ENCODE measurements at places on chromosomes 11 and 22. TPM values are rescaled to one million over a fixed set of nuclear protein-coding genes. Genes with fewer than 3 reads are reported as not detected.

DNA sequence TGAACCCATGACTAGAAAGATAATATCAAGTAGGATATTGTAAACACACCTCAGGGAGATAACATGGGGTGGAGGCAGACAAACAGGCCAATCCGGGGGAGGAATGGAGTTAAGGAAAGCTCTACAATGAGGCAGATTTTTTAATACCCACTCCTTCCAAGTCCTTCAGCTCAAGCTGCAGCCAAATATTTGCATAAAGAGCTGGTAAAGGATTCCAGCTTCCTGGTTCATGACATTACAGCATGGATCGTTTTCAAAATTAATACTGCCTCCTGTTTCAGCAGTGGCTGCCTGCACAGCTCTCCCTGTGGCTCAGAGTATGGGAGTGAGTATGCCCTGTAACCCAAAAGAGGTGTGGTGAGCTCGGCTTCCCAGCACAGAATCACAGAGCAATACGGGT lies 5.1 kb downstream of the POU2AF3 start:
- H3K4me1 ChIP-seq: peaks cover under 1% of the 10 kb centered on the region
- no peak overlapping the region for H3K27ac ChIP-seq
- H3K4me3 ChIP-seq: no peak overlapping the region
- H3K27me3 ChIP-seq: peaks cover 62% of the 10 kb centered on the region
- no peak for DNase-seq

GRCh38 chr11:59426361-59427067 lies at the start of gene OR5A2:
Gene OR5A2 (minus strand): TSS chr11:59426413. CDS start chr11:59422953, 3,460 bp downstream.
- no peak within 1 kb of the TSS for H3K4me3 ChIP-seq
- no peak for DNase-seq
- no peaks in the 10 kb centered on the region for H3K4me1 ChIP-seq
- H3K36me3 ChIP-seq: no peaks in the 10 kb centered on the region
- H3K27me3 ChIP-seq: peaks cover 5% of the 10 kb centered on the region

DNA sequence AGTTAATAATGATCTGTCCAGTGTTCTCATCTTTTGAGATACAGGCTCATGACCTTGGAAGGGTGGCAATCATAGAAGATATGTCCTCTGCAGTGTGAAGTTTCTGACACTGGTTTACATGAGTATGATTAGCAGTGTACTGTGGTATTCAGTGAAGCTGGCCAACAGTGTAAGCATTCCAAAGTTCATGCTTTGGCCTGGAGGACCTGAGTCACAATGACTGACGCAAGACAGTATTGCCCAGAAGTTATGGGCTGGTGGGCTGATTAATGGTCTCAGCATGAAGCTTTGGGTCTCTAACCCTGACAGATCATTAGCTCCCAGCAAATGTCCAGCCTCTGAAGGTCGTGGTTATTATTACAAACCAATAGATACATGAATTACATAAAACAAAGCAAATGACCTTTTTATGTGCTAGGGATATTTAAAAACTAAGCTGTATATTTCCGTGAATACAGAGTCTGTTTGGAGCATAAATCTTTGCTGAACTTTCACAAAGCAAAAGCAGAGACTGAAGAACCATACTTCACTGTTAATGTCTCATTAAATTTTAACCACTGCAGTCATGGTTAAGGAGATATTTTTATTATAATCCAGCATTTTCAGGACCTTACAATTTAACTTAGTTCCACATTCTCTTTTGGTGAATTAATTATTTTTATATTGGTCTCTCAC lies 28.3 kb upstream of the USP47 start:
- H3K36me3 ChIP-seq: no peaks in the 10 kb centered on the region
- no peak for DNase-seq
- no peak overlapping the region for H3K4me3 ChIP-seq
- no peak overlapping the region for H3K27ac ChIP-seq
- H3K27me3 ChIP-seq: peaks cover 17% of the 10 kb centered on the region

DNA sequence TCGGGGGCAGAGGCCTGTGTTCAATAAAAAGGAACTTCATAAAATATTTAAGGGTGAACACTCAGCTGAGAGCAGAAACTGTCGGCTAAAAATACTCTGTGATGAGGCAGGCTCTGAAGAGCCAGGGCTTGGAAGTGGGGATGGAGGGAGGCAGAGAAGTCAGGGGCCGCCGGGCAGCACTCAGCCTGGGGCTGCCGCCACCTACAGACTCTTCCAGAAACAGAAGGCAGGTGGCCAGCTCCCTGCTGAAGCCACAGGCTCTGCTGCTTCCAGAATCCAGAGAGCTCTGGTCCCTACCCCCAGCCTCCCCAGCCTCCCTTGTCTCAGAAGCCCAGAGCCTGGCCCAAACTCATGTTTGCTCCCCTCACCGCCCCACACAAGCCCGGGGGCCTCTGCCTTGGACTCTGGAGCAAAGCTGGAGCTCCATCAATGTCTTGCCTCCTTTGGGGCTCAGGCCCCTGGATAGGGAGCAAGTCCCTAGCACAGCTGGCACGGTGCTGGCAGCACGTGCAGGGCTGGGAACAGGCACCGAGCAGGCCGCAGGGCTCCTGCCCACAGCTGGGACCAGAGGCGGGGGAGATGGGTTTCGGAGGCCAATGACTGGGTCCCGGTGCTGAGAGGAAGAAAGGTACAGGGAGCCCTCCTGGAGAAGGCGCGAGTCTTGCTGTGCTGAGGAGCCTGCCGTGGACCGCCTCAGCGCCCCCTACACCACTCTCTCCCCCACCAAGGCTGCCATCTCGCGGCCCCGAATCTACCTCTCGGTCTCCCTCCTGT lies 8.2 kb downstream of the LRFN4 start:
- no peak overlapping the region for H3K27ac ChIP-seq
- no peak for DNase-seq
- H3K4me1 ChIP-seq: peaks cover 13% of the 10 kb centered on the region
- H3K36me3 ChIP-seq: no peaks in the 10 kb centered on the region
- no peak overlapping the region for H3K4me3 ChIP-seq

GRCh38 chr11:92154611-92155010 lies 70.0 kb upstream of the FAT3 start:
- no peak overlapping the region for H3K4me3 ChIP-seq
- H3K27me3 ChIP-seq: no peaks in the 10 kb centered on the region
- H3K36me3 ChIP-seq: no peaks in the 10 kb centered on the region

GRCh38 chr11:122578171-122578825 lies 77.2 kb upstream of the UBASH3B start:
- H3K27ac ChIP-seq: no peak overlapping the region
- DNase-seq: no peak
- H3K4me3 ChIP-seq: no peak overlapping the region

DNA sequence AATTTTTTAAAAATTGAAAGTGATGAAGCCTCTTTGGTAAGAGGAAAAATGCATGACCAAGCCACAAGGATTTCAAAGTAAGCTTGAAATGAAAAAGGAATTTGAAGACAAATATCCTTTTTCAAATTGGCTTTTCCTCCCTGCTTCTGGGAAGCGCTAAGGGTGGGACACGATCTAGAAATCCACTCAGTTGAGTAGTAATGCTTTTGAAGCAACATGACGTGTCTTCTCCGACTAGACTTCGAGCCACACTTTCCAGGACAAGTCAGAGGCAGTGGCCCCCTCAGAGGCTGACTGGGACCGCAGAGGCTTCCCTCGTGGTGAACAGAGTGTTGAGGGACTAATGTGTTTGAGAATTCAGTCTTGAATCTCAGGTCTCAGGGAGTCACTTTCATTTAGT lies 39.8 kb downstream of the KREMEN1 start:
- no peak for DNase-seq
- peaks cover 3% of the 10 kb centered on the region for H3K4me1 ChIP-seq
- H3K36me3 ChIP-seq: no peaks in the 10 kb centered on the region
- no peak overlapping the region for H3K27ac ChIP-seq
- H3K4me3 ChIP-seq: no peak overlapping the region

GRCh38 chr22:17990147-17990546 lies 34.2 kb downstream of the MICAL3 start:
- no peaks in the 10 kb centered on the region for H3K27me3 ChIP-seq
- no peak overlapping the region for H3K27ac ChIP-seq
- no peak overlapping the region for H3K4me3 ChIP-seq
- peaks cover 12% of the 10 kb centered on the region for H3K4me1 ChIP-seq
- no peaks in the 10 kb centered on the region for H3K36me3 ChIP-seq

GRCh38 chr11:119115484-119116234 lies 5.7 kb upstream of the HINFP start:
- DNase-seq: no peak
- peaks cover 59% of the 10 kb centered on the region for H3K36me3 ChIP-seq
- H3K4me3 ChIP-seq: peak overlapping the region; percentile 73
- no peaks in the 10 kb centered on the region for H3K27me3 ChIP-seq

- H3K27ac ChIP-seq: no peak overlapping the region
- DNase-seq: no peak
- H3K27me3 ChIP-seq: no peaks in the 10 kb centered on the region
- H3K4me1 ChIP-seq: peaks cover 7% of the 10 kb centered on the region
- H3K4me3 ChIP-seq: no peak overlapping the region
These were observed 11.9 kb downstream of the HIPK3 start for GRCh38 chr11:33268945-33269540.

DNA sequence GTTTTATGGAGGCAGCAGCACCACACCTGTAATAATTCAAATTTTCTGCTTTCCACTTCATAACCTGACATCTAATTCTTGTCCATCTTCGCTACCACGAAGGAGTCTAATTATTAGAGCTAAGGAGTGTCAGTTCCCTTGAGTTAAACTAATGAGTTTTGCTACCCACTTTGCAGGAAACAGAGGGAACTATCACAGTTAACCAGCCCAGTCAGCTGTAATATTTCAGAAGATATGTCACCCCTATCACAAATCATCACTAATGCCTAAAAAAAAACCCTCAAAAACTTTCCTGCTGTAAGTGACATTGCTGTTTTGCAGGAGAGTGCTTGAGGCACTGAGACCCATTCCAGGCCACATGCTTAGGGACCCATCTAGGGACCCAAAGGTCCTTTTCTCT lies 8.4 kb downstream of the TECTA start:
- no peak for DNase-seq
- no peak overlapping the region for H3K27ac ChIP-seq
- H3K4me3 ChIP-seq: no peak overlapping the region
- H3K36me3 ChIP-seq: no peaks in the 10 kb centered on the region
- no peaks in the 10 kb centered on the region for H3K4me1 ChIP-seq
- H3K27me3 ChIP-seq: peaks cover 18% of the 10 kb centered on the region

GRCh38 chr22:49070501-49070900 lies 757.2 kb downstream of the BRD1 start:
- peaks cover 4% of the 10 kb centered on the region for H3K27me3 ChIP-seq
- H3K4me1 ChIP-seq: no peaks in the 10 kb centered on the region
- H3K4me3 ChIP-seq: no peak overlapping the region
- no peak overlapping the region for H3K27ac ChIP-seq
- no peak for DNase-seq

DNA sequence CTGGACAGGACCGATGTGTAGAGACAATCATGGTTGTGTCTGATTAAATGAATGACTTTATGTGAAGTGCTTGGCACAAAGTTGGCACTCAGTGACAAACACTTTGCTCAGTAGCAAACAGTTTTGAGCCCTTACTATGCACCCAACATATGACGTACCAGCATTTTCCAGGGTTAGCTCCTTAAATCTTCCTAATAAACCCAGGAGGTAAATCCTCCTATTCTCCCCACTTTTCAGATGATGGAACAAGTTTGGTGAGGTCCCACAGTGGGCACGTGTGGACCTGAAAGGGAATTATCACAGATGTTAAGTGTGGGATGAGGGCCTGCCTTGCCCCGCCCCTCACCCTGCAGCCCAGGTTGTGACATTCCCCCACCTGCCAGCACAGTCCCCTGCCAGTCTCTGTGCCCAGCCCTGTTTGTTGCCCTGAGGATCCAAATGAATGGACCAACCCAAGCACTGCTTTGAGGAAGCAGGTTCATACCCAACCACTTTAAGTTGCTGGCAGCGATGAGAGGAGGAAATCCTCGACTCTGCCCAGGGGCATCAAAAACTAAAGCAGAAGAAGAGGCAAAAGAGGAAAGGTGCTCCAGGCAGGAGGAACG lies 6.6 kb upstream of the CARD10 start:
- DNase-seq: no peak
- H3K4me3 ChIP-seq: no peak overlapping the region
- H3K27me3 ChIP-seq: peaks cover 27% of the 10 kb centered on the region
- H3K27ac ChIP-seq: no peak overlapping the region
- no peaks in the 10 kb centered on the region for H3K36me3 ChIP-seq

DNA sequence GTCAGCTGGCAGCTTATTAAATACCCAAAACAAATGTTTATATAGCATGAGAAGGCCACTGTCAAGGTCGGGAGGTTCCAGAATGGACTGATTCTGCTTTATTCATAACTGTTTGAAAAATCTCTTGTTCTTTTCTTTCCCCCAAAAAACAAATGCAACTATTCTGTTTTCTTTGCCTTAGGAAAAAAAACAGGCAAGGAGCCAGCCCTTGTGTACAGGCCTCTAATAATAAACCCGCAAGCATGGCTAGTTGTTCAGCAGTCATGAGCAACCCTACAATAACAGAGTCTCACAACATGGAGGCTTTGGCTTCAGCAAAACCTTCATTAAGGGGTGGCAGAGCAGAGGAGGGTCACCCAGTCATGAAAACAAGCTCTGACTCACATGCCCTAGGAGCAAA lies 191.7 kb downstream of the KIRREL3 start:
- no peaks in the 10 kb centered on the region for H3K27me3 ChIP-seq
- no peaks in the 10 kb centered on the region for H3K36me3 ChIP-seq
- DNase-seq: no peak
- H3K4me3 ChIP-seq: no peak overlapping the region
- no peak overlapping the region for H3K27ac ChIP-seq

DNA sequence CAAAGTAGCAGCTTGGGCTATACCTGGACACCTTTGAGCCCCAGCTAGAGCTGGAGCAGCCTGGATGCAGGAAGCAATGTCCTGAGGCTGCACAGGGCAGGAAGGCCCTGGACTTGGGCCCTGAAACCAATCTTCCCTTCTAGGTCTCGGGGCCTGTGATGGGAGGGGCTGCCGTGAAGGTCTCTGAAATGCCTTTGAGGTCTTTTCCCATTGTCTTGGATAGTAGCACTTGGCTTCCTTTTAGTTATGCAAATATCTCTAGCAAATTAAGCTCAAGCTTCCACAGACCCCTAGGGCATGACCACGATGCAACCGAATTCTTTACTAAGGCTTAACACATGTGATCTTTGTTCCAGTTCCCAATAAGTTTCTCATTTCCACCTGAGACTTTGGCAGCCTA lies 40.0 kb downstream of the LINC01488 start:
- H3K27ac ChIP-seq: no peak overlapping the region
- no peak overlapping the region for H3K4me3 ChIP-seq
- H3K36me3 ChIP-seq: no peaks in the 10 kb centered on the region

- H3K36me3 ChIP-seq: no peaks in the 10 kb centered on the region
- H3K27me3 ChIP-seq: no peaks in the 10 kb centered on the region
- no peak overlapping the region for H3K27ac ChIP-seq
- H3K4me1 ChIP-seq: no peaks in the 10 kb centered on the region
These were observed 25.8 kb upstream of the LUZP2 start for GRCh38 chr11:24471084-24471483.

GRCh38 chr11:110347660-110348059 lies 51.2 kb upstream of the RDX start:
- peak overlapping the region; percentile 96 for H3K27ac ChIP-seq
- peaks cover 23% of the 10 kb centered on the region for H3K36me3 ChIP-seq
- H3K27me3 ChIP-seq: no peaks in the 10 kb centered on the region
- no peak overlapping the region for H3K4me3 ChIP-seq
- H3K4me1 ChIP-seq: peaks cover 77% of the 10 kb centered on the region

- H3K36me3 ChIP-seq: peaks cover 60% of the 10 kb centered on the region
- peaks cover 6% of the 10 kb centered on the region for H3K4me1 ChIP-seq
- no peak overlapping the region for H3K4me3 ChIP-seq
- DNase-seq: no peak
These were observed 34.2 kb downstream of the DDX10 start for GRCh38 chr11:108698844-108699642.

The RTN4R gene
- 2.2 TPM for total RNA-seq

The SLC22A8 gene
- total RNA-seq: not detected

The YWHAH gene
- 150 TPM for total RNA-seq

The ADM2 gene
- total RNA-seq: 2.2 TPM
